ENCODE measurements at places on chromosomes 12 and 14. TPM values are rescaled to one million over a fixed set of nuclear protein-coding genes. Genes with fewer than 3 reads are reported as not detected.

Gene MANSC4
- polyA plus RNA-seq = not detected

Gene LGR5
- not detected for polyA plus RNA-seq

Gene TFCP2
- 12.6 TPM for polyA plus RNA-seq

Gene TMEM120B
- 1.2 TPM for polyA plus RNA-seq

Gene TSFM
- 36.0 TPM for polyA plus RNA-seq

Gene HCAR1
- not detected for polyA plus RNA-seq

Gene AQP5
- polyA plus RNA-seq = 0.09 TPM

Gene SGPP1
- polyA plus RNA-seq = 2.4 TPM

Gene SSPN
- polyA plus RNA-seq = 3.2 TPM

Gene ACRBP
- not detected for polyA plus RNA-seq

Gene TAS2R19
- polyA plus RNA-seq = 0.41 TPM

Gene INSM2
- polyA plus RNA-seq = not detected

Gene SCN8A
- 2.1 TPM for polyA plus RNA-seq

Gene DEGS2
- polyA plus RNA-seq = 11.9 TPM

Gene TCL1B
- polyA plus RNA-seq = 1.1 TPM

Gene FNTB
- polyA plus RNA-seq = 8.3 TPM

Gene CATSPERB
- 0.60 TPM for polyA plus RNA-seq

Gene ASB2
- polyA plus RNA-seq = 4.2 TPM

Gene PTCSC3
- not detected for polyA plus RNA-seq

Gene SPIC
- polyA plus RNA-seq = not detected

Gene MYH6
- polyA plus RNA-seq = 3.0 TPM

Gene SPATS2
- polyA plus RNA-seq = 11.0 TPM

Gene TPH2
- polyA plus RNA-seq = not detected

Gene LRP1-AS
- not detected for polyA plus RNA-seq

Gene CLEC4C
- polyA plus RNA-seq = 0.16 TPM

Gene GLIPR1L1
- polyA plus RNA-seq = not detected

Gene PLCZ1
- polyA plus RNA-seq = not detected

Gene ENDOU
- polyA plus RNA-seq = 0.25 TPM

Gene VASH1
- 3.7 TPM for polyA plus RNA-seq

Gene RHEBL1
- not detected for polyA plus RNA-seq

Gene CMTM5
- polyA plus RNA-seq = 1.2 TPM

Gene C12orf54
- not detected for polyA plus RNA-seq

Gene DIO3
- polyA plus RNA-seq = 6.0 TPM

Gene IRF2BPL
- polyA plus RNA-seq = 6.6 TPM

Gene CAPS2
- polyA plus RNA-seq = 1.1 TPM

Gene FIGNL2
- not detected for polyA plus RNA-seq

Gene BORCS5
- 7.0 TPM for polyA plus RNA-seq

Gene ZBTB1
- polyA plus RNA-seq = 17.4 TPM

Gene EXOC3L4
- polyA plus RNA-seq = 3.0 TPM

Gene NKX2-8
- polyA plus RNA-seq = not detected

Gene SERPINA12
- not detected for polyA plus RNA-seq

Gene RNASE2
- 3.1 TPM for polyA plus RNA-seq

Gene CAPZA3
- not detected for polyA plus RNA-seq

Gene DIABLO
- polyA plus RNA-seq = 55.5 TPM

Gene USP44
- 0.60 TPM for polyA plus RNA-seq

Gene RPGRIP1
- 0.25 TPM for polyA plus RNA-seq

Gene C14orf39
- not detected for polyA plus RNA-seq

Gene OAS1
- 121 TPM for polyA plus RNA-seq

Gene FGD6
- 6.2 TPM for polyA plus RNA-seq

Gene PAH
- not detected for polyA plus RNA-seq

Gene PYGL
- 37.4 TPM for polyA plus RNA-seq

Gene RBP5
- 4.2 TPM for polyA plus RNA-seq

Gene SYCP3
- not detected for polyA plus RNA-seq

Gene LRFN5
- polyA plus RNA-seq = under 0.01 TPM

Gene PLEK2
- polyA plus RNA-seq = 51.8 TPM

Gene RTL1
- not detected for polyA plus RNA-seq

Gene AGAP2
- 0.46 TPM for polyA plus RNA-seq

Gene ORMDL2
- 18.0 TPM for polyA plus RNA-seq

Gene POTEM
- not detected for polyA plus RNA-seq
